ENCODE measurements at places on chromosomes 5 and 9. TPM values are rescaled to one million over a fixed set of nuclear protein-coding genes. Genes with fewer than 3 reads are reported as not detected.

- peak; percentile 47 for DNase-seq
These were observed 8.7 kb upstream of the TRPC7 start for GRCh38 chr5:136374003-136374402.

Gene LRRC19
- total RNA-seq, result not detected

DNA sequence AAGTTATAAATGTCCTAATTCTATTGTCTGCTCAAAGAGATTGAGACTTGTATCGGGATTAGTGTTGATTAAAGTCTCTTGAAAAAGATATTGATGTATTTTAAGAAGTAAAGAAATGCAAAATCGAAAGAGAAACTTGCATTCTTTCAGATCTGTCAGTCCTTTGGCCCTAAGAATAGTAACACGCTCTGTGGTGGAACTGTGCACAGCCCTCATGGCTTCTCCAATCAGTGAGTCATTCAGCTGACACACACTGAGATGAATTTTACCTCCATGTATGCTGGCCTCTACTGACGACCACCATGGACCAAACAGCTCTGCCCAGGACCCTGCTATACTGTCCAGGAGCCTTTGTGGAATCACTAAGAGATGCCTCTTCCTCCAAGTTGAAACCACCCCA, 232.4 kb downstream of the ESM1 start:
- DNase-seq, result no peak

DNA sequence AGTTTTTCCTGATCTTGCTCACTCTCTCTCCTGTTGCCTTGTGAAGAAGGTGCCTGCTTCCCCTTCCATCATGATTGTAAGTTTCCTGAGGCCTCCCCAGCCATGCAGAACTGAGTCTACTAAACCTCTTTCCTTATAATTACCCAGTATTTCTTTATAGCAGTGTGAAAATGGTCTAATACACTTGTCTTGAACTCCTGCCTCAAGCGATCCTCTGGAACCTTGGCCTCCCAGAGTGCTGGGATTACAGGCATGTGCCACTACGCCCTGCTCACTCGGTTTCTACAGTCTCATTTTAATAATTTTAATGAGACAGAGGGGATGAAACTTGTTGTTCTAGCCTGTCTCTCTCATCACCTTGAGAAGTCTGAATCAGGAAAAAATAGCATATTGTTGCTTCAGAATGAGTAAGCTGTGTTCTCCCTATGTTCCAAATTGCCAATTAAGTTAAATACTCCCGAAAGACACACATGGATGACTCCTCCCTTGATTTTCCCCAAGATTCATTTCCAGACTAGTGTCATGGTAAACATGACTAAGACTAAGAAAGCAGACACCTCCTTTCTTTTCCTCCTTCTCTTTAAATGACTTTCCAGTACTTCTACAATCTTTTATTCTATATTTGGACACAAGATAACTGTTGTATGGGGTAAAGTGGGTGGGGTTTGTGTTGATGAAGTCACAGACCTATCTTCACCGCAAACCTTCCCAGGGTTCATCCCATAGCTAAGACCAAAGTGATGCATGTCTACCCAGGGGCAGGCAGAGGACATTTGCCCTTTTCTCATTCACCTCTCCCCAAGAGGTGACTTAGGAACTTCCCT, 7.8 kb upstream of the DNAJC18 start:
- DNase-seq, result no peak

Gene SELENOP
- total RNA-seq, result 1.5 TPM

DNA sequence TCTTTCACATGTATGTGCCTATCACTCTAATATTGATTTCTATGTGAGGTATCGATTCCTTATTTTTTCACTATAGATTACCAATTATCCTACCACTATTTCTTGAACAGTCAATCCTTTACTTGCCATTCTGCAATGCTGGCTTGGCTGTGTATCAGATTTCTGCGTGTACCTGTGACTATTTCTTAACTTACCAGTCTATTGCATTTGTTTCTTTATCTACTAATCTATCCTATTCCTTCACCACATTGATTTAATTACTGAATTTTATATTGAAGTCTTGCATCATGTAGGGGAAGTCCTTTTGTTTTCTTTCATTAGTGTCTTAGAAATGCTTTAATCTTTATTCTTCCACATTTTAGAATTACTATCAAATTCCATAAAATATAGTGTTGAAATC, 684.8 kb downstream of the LRRC70 start:
- no peak for DNase-seq

GRCh38 chr9:3237121-3237520, 288.7 kb downstream of the RFX3 start:
- no peak for DNase-seq

Gene PCDHA8
- not detected for total RNA-seq

Gene CAVIN4
- total RNA-seq, result 0.82 TPM

- no peak for DNase-seq
These were observed 41.7 kb upstream of the ANKRD33B start for GRCh38 chr5:10522224-10522611.

DNA sequence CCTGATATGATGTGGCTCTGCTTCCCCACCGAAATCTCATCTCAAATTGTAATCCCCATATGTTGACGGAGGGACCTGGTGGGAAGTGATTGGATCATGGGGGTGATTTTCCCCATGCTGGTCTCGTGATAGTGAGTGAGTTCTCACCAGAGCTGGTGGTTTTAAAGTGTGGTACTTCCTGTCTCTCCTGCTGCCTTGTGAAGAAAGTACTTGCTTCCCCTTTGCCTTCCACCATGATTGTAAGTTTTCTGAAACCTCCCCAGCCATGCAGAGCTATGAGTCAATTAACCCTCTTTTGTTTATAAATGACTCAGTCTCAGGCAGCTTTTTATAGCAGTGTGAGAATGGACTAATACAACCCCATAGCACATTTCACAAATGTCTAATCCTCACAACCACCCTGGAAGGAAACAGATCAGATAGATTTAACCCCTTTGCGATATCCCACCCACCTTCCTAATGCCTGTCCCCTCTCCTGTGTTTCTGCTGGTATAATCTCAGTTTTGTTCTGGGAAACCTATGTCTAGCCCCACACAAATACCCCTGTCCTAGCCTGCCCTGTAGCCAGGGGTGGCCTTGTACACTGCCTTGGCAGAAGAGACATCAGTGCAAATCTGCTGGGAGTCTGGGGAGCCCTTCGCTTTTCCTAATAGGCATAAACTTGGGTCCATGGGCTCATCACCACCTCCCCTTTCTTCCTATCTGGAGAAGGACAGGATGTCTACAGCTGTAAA, 157.0 kb upstream of the RAI14 start:
- peak; percentile 37 for DNase-seq

GRCh38 chr9:97668485-97668884, 28.7 kb downstream of the XPA start:
- DNase-seq, result no peak

DNA sequence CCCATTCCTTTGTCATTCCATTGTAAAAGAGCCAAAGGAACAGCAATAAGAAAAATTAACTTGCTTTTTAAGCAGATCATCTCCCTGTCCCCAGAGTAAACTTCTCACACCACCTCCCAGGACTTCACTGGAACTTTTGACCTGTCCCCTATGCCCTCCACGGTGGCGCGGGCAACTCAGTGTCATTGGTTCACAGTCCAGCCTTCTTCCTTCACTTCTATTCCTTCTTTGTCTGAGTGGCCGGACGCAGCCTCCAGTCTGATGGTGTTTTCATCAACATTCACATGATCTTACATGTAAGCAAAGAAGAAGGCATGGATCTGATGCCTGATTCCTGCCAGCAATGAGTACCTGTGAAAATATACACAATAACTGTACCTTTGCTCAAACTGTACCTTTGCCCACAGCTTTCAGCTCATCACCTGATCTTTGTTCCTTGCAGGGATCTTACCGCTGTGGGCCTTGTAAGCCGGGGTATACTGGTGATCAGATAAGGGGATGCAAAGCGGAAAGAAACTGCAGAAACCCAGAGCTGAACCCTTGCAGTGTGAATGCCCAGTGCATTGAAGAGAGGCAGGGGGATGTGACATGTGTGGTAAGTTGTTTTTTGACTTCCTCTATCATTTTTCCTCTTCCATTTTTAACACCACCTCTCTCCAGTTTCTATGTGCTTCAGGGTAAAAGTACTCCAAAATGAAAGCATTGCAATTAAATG, 32.5 kb downstream of the THBS4 start:
- no peak for DNase-seq

GRCh38 chr9:115691693-115692092, 461.9 kb upstream of the PAPPA start:
- no peak for DNase-seq

DNA sequence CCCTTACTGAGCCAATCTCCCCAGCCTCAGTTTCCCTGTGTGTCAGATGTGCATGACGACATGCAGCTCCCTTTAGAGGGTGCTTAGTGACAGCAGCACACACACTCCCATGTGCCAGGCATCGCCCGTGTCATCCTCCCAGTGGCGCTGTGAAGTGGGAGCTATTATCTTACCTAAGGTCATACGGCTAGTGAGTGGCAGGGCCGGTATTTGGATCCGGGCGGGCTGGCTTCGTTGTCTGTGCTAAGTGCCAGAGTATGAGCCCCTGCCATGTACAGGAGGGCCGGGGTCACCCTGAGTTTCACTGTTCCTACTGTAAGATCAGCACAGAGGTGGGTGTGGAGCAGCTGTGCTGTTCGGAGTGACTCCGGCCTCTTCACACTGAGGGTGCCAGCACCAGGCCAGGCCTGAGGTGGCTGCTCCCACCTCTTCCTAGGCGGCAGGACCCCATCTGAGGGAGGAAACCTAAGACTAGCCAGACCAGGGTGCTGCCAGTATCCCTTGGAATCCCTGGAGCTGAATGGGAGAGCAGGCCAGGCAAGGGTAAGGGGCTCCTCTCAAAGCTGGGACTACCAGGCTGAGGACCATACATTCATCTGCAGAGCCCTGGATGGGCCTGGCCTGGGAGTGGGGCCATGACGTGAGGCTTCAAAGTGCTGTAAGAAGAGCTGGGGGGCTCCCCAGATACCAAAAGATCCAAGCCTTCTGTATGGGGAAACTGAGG, 22.5 kb downstream of the AQP7 start:
- DNase-seq, result no peak

DNA sequence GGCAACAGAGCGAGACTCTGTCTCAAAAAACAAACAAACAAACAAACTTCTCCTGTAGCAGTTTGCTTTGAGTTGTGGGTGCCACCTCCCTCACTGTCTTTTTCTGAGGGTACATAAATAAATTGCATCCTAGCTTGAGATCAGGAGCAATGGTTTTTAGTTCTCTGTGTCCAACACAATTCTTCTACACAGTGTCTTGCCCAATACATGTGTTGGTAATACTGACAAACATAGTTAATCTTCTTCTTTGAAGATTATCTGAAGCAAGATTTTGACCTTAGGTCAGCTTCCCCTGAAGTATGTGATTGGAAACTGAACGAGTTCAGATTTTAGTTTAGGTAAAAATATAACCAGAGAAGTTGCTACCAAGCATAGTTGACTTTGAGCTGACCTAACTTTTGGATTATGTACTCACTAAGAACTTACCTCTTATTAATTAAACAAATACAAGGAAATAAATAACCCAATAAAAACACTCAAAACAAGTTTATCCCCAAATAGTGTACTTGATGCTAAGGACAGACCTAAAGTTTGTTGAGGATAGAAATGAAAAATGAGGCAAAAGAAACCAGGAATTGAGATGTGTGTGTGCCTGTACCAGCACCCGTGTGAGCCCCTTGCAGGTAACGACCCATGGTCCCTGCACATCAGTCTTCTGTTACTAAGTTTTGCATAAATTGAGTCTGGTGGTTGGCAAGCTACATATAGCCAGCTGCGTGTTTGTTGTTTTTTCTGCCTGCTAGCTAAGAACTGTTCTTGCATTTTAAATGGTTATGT, 16.2 kb downstream of the TJP2 start:
- no peak for DNase-seq

- DNase-seq, result peak; percentile 14
These were observed 24.8 kb downstream of the FYB1 start for GRCh38 chr5:39194466-39195136.

Gene PPP6C
- 17.0 TPM for total RNA-seq

DNA sequence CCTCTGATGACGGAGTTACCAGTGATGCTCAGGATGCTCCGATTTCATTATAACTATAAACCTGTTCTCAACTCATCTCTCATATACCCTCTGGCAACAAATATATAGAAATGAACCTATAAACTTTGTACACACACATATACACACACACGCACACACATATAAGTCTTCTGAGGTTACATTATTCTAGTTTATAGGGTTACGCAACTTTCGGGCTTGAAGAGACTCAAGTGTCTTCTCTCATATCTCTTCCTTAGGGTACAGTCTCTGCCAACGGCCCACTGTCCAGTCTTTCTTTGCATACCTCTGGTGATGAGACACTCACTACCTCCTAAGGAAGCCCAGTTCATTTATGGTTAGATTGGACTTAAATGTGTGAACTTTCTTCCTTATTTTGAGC, 69.4 kb upstream of the TBC1D2 start:
- DNase-seq, result no peak

GRCh38 chr5:15680455-15680854, 180.5 kb downstream of the FBXL7 start:
- DNase-seq, result no peak

- no peak for DNase-seq
These were observed 76.2 kb upstream of the CHD1 start for GRCh38 chr5:99004960-99005359.

GRCh38 chr5:181164076-181164952, 16.9 kb downstream of the OR2V2 start:
- peak; percentile 64 for DNase-seq

DNA sequence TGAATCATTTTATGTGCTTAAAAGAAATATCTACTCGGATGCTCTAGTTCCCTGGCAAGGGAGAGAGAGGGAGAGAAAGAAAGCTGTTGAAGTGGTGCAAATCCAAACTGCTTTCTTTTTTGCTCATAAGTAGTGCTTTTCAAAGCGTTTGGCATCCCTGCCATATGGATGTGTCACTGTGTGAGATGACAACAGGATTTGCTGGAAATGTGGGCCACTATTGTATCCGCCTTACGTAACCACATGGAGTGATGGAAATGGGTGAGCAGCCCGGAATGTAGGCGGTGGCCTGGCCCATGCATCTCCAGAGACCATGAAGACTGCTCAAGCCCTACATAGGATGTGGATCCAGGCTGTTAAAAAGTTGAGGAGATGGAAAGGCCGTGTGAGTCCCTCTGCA, 30.8 kb downstream of the TJP2 start:
- peak; percentile 21 for DNase-seq

Gene PDZD2
- total RNA-seq, result 0.13 TPM

Gene FAM153A
- not detected for total RNA-seq

- no peak for DNase-seq
These were observed 2.3 kb downstream of the ANXA2R start for GRCh38 chr5:43037636-43038495.

- no peak for DNase-seq
These were observed 517.6 kb downstream of the PTPRD start for GRCh38 chr9:10095208-10095607.

- DNase-seq, result no peak
These were observed 566.4 kb downstream of the EFNA5 start for GRCh38 chr5:107104040-107104995.

- no peak for DNase-seq
These were observed 147.6 kb downstream of the SEMA5A start for GRCh38 chr5:9398227-9398626.
